ENCODE measurements at places on chromosomes 16 and 17. TPM values are rescaled to one million over a fixed set of nuclear protein-coding genes. Genes with fewer than 3 reads are reported as not detected.

HS3ST4 gene
- total RNA-seq = not detected

FBXW10 gene
- total RNA-seq = under 0.01 TPM

ABCC6 gene
- total RNA-seq = 6.3 TPM

KRTAP4-4 gene
- total RNA-seq = not detected

FAM171A2 gene
- total RNA-seq = 5.0 TPM

BRIP1 gene
- total RNA-seq = 4.0 TPM

KRTAP1-1 gene
- total RNA-seq = not detected

KIF2B gene
- not detected for total RNA-seq

CBFA2T3 gene
- under 0.01 TPM for total RNA-seq

NUDT16L1 gene
- total RNA-seq = 21.5 TPM

ZNF629 gene
- total RNA-seq = 6.4 TPM

FAM20A gene
- total RNA-seq = 14.9 TPM

XAF1 gene
- total RNA-seq = 57.5 TPM

LPO gene
- total RNA-seq = not detected

ZNF19 gene
- total RNA-seq = 3.3 TPM

TAC4 gene
- total RNA-seq = not detected

FXR2 gene
- total RNA-seq = 39.8 TPM

SLC47A1 gene
- 0.26 TPM for total RNA-seq

OSBPL7 gene
- 5.4 TPM for total RNA-seq

NCBP3 gene
- total RNA-seq = 23.3 TPM

MYCBPAP gene
- 2.3 TPM for total RNA-seq

RRAD gene
- total RNA-seq = 83.7 TPM

KRTAP3-1 gene
- not detected for total RNA-seq

ESRP2 gene
- 0.17 TPM for total RNA-seq

TBC1D3C gene
- total RNA-seq = 1.3 TPM

CCL17 gene
- total RNA-seq = not detected

FGF11 gene
- total RNA-seq = 0.33 TPM

PRSS21 gene
- total RNA-seq = 0.17 TPM

ACE gene
- total RNA-seq = 2.5 TPM

HSPB9 gene
- not detected for total RNA-seq

OTOP3 gene
- total RNA-seq = not detected

KRT16 gene
- total RNA-seq = not detected

TNFRSF17 gene
- not detected for total RNA-seq
